ENCODE measurements at places on chromosomes 12 and 14.
A peak's percentile ranks its signal among the peaks of the same experiment; 100 is the strongest.

DNA sequence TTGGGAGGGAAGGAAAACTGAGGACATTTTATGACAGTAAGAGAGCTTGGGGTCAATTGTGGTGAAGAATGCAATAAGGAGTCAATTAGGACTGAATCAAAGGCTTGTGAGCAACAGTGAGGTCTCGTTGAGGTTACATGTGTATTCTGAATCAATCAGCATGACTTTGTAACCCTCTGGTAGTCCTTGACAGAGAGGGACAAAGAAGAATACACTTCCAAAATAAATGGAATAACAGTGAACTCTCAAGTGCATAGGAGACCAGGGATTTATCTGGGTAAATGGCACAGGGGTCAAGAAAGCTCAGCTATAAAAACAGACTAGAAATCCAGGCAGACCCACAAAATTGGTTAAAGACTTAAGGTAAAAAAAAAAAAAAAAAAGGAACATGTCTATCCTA is 85.1 kb upstream of the NAV3 start:
- no peaks in the 10 kb centered on the region for H3K4me1 ChIP-seq
- no peaks in the 10 kb centered on the region for H3K36me3 ChIP-seq
- no peak overlapping the region for H3K27ac ChIP-seq
- no peaks in the 10 kb centered on the region for H3K27me3 ChIP-seq
- DNase-seq, result no peak

DNA sequence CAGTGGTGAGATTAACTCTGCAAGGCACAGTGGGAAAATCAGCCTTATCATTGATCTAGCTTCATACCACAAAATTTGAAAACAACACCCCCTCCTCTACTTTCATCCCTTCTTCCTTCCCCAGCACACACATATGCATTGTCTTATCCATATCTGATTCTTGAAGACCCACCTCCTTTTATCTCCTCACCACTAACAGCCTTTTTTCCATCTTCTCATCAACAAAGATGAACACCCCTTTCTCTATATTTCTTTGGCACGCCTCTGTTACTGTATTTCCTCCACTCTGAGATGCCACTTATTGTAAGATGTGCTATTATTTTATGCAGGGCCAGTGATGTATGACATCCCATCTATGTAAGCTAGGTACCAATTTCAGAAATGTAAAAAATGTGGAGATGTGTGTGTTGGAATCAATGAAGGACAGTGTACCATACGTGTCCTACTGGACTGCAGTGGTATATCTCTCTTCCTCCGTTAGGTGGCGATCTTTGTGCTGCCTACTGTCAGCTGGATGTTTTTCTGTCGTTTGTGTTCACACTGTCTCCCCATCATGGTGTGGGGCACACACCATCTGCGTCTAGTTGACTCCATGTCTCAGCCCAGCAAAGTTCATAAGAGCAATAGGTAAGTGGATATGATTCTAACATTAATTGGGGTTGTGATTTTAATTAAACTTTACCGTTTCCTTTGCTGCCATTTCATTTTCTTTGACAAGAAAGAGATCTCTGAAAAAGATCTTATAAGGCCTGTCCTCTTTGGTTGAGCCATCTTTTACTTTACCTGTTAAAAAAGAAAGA is 24.0 kb downstream of the CCDC38 start:
- H3K36me3 ChIP-seq, result no peaks in the 10 kb centered on the region
- no peaks in the 10 kb centered on the region for H3K4me1 ChIP-seq
- H3K4me3 ChIP-seq, result no peak overlapping the region

DNA sequence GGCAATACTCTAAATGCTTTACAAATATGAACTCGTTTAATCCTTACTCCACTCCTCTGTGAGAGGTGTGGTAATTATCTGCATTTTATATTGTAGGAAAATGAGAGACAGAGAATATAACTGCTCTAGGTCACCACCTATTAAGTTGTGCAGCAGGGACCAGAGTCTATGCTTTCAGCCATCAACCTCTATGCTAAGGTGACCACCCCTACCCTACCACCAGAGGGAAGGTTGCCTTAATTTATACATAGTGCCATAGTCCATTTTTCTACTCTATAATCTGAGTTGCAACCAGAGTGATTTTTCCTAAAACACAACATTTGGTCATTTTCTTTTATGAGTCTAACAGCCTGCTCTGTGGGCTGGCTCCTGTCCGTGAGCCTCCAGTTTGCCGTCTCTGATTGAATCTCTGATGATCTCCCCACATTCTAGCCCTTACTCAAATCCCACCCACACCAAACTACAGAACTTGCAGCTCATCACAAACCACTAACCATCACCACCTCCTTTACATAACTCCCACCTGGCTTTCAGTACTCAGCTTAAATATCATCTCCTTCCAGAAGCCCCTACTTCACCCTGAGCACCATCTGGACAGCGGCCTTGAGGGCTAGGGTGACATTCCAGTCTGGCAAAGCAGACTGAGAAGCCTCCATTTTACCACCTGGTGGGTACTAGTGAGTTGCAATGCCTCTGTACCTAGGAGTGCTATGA is 126.6 kb downstream of the PPM1H start:
- peak; percentile 61 for DNase-seq
- no peak overlapping the region for H3K4me3 ChIP-seq
- no peak overlapping the region for H3K27ac ChIP-seq
- peaks cover 1% of the 10 kb centered on the region for H3K27me3 ChIP-seq
- H3K4me1 ChIP-seq, result peaks cover 17% of the 10 kb centered on the region
- H3K36me3 ChIP-seq, result no peaks in the 10 kb centered on the region

- no peak for DNase-seq
- H3K4me3 ChIP-seq, result no peak overlapping the region
- no peaks in the 10 kb centered on the region for H3K36me3 ChIP-seq
Measured at GRCh38 chr12:106629797-106630659, 47.2 kb downstream of the RFX4 start.

- no peak overlapping the region for H3K27ac ChIP-seq
- H3K4me1 ChIP-seq, result no peaks in the 10 kb centered on the region
- DNase-seq, result peak; percentile 17
- H3K36me3 ChIP-seq, result no peaks in the 10 kb centered on the region
- no peak overlapping the region for H3K4me3 ChIP-seq
Measured at GRCh38 chr12:38886064-38886463, 19.3 kb downstream of the CPNE8 start.

Data from activated CD8-positive, alpha-beta T cell treated with anti-CD3 and anti-CD28 coated beads for 36 hours (primary cell).